Skin of body (tissue), 3 donors: ENCODE measurements at places on chromosomes 2 and 18. TPM values are rescaled to one million over a fixed set of nuclear protein-coding genes. Genes with fewer than 3 reads are reported as not detected.

The KCNG2 gene
- 0.49 TPM for total RNA-seq

The CYP26B1 gene
- total RNA-seq = 25.9 TPM

The DSG1 gene
- total RNA-seq = 260 TPM

The ASB3 gene
- total RNA-seq = 30.4 TPM

GRCh38 chr2:169009865-169010579 is 21.1 kb downstream of the ABCB11 start:
- DNase-seq = no peak

DNA sequence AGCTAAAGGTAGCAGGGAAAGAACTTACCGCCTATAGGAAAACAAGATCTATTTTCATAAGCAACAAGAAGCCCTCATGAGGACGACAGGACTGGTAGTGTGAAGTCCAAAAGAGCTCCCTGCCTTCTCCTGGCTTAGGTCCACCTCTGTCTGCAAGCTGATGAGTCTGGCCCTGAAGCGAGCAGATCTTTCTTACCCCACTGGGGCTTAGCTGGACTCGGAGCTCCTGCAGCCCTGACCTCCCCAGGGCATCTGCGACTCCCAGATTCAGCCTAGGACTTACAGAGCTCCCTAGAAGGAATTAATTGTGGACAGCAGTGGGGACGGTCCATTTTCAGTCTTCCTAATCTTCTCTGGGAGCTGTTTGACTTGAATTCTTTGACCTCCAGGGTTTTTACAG is 53.7 kb downstream of the MCFD2 start:
- DNase-seq = no peak

DNA sequence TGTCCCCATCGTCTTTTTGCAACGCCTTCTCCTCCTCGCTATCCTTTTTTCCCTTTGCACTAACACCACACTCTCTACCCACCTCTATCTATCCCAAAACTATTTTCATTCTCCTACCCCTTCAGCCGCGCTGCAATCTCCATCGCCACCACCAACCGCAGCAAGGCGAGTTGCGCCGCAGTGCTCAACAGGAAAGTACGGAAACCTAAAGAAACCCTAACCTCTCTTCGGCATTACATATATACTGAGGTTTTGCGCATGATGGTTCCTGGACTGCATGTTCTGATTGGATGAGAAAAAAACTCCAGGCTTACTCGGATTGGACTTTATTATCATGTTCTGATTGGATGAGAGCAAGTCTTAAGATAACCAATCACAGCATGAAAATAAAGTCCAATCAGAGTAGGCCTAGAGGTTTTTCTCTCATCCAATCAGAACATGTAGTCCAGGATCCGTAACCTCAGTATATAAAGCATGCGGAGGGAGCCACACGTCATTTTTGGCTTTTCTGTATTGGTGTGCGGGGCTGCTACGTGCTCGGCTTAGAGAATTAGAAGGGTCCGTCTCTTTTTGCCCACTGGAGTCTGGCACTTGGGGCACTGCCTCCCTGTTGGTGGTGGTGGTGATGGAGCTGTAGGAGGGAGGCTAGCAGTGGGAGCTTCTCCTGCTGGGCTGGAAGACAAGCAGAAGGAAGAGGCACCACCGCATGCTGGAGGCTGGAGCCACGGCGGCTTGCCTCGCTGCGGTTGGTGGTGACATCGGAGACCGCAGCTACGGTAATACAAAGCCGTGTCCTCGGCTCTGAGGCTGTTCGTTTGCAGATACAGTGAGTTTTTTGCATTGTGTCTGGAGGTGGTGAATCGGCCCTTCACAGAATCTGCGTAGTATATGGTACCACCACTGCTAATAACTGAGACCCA is 76.1 kb downstream of the TEKT4 start:
- no peak for DNase-seq

DNA sequence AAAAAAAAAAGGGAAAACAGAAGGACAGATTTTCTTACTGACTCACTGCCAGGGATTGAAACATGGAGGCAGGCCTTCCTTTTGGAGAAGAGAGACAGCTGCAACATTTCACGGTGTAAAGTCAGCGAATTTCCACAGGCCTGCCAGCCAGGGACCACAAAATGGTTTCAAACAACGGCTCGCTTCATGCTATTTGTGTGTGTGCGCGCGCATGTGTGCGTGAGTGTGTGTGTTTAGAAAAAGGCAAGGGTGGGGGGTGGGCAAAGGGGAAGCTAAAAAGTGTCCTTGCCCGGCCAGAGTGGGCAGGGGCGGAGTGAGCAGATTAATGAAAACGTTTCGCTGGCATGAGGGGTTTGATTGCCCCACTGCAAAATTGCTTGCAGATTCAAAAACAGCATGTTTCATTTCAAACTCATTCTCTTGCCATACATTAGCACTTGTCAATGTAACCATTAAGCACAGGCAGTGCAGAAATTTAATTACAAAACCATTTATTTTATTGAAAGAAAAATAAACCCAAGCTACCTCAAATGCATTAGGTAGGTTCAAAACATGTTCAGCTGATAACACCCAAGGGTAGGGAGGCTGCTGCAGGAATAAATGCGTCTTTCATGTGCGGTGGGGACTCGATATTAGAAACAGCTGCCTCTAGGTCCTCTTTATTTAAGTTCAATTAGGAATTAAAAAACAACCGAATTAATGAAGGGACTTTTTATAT is 182.1 kb upstream of the SIX2 start:
- DNase-seq = no peak

GRCh38 chr2:190277234-190278112 is 42.2 kb downstream of the HIBCH start:
- peak; percentile 22 for DNase-seq

DNA sequence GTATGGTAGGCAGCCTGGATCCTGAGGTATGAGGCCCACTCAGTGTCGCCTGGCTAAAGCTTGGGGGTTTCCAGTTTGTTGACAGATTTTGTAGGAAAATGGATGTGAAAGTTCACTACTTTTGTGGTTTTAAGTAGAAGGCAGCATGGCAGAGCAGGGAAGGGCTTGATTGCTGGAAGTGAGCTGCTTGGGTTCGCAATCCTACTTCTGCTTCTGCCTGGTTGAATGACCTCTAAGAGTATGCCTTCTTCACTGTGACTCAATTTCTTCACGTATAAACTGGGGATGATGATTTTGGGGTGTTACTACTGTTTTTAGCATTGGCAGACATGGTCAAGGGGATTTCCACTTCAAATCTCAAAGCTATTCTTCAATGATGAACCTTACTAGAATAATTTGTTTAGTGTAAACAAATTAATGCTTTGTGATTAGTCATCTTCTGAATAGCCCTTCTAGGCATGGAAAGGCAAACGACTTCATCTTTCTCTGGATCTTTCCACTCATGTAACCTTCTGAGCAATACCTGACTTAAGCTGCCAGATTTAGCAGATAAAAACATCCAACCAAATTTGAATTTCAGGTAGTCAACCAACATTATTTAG is 13.2 kb downstream of the BMP10 start:
- DNase-seq = no peak
